ENCODE measurements at places on chromosomes 2 and 18.

GRCh38 chr2:58853420-58853819 lies 612.3 kb upstream of the FANCL start:
- DNase-seq = no peak

- no peak for DNase-seq
Observed at GRCh38 chr2:154698721-154699574, 453 bp downstream of the KCNJ3 start.

GRCh38 chr18:4454537-4455112 lies 482 bp downstream of the DLGAP1 start:
- DNase-seq = no peak

GRCh38 chr2:215423928-215424540 lies 11.8 kb downstream of the FN1 start:
- DNase-seq = no peak

- no peak for DNase-seq
Observed at GRCh38 chr2:102848366-102848839, 86.6 kb downstream of the TMEM182 start.

GRCh38 chr2:85994897-85995647 lies 106.3 kb upstream of the ST3GAL5 start:
- DNase-seq = no peak

DNA sequence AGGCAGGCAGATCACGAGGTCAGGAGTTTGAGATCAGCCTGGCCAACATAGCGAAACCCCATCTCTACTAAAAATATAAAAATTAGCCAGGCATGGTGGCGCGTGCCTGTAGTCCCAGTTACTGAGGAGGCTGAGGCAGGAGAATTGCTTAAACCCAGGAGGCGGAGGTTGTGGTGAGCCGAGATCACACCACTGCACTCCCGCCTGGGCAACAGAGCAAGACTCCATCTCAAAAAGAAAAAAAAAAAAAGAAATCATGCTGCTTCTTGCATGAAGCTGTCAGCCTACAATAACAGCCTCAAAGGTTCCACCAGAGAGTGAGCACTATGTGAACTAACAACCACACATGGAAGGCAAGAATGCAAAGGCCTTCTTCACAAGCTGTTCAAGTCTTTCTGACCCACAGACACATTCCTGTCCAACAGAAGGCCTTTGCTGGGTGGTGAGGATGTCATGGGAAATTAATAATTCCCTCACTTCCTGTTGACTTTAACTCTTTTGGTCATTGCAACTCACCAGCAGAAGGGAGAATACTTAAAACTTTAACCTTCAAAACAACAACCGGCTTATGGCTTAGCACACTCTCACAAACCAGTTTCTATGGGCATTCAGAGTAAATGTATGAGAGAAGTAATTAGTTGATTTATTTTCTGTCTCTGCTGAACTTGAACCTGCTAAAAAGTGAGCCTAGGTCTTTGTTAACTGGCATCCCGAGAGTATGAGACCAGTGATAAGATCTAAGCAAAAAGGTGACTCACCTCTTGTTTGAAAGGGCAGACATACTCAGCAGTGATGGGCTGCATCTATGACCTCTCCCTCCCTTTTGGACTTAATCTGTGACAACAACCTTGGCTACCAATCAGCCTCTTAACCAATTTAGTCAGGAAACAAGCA lies 11.8 kb downstream of the PLEKHM3 start:
- DNase-seq = no peak

DNA sequence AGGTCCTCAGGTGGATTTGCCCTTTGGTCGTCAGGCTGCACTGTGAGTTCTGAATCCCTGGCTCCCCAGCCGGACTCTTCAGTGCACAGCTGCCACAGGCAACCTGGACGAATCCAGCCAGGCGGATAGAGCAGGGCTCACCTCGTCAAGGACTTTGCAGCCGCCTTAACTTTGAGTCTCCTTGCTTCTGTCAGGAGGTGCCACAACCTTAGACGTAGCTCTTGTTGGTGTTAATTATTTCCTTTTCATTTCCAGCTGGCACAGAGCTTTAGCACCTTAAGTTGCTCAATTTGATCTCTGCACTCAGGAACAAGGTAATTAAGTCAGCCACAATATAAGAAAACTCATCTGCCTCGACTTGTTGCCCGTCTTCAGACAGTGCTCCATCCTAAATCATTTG lies 17.7 kb downstream of the SMIM21 start:
- DNase-seq = no peak

DNA sequence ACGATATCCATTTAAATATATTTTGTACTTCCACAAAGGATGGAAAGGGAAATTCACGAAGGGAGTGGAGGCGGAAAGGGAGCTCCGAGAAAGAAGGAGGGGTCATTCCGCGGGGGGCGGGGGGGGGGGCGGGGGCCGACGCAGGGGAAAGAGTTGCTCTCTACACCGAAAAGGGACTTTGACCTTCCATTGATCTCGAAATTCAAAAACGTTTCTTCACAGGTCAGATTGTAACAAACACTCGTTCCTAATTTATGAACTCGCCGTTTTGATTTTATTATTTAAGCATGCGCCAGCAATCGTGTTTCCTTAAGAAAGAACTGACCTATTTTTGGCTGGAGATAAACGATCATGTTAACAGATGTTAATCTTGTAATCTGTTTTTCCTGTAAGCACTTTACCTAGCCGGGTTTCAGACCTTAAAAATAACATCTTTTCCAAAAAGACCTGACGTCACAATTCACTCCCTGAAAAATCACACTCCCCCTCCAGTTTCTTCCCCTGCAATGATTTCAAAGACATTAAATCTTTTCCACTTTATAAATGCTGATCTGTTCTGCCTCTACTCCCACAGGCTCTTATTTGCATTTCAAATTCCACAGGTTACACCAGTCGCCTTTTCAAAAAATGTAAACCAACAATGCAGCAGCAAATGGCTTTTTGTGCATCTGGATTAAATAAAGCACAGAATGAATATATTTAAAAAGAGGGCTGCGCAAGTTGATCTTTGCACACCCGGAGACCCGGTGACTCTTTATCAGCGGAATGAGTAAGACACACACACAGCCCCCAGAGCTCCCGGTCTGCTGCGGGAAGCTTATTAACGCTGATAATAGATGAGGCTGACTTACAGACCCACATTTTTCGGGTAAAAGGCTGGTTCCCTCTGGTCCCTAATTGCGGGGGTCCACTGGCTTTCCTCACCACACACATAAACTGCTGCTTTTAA lies 1.6 kb downstream of the ZNF516 start:
- DNase-seq = no peak

GRCh38 chr2:141940709-141941108 lies 190.1 kb downstream of the LRP1B start:
- no peak for DNase-seq

DNA sequence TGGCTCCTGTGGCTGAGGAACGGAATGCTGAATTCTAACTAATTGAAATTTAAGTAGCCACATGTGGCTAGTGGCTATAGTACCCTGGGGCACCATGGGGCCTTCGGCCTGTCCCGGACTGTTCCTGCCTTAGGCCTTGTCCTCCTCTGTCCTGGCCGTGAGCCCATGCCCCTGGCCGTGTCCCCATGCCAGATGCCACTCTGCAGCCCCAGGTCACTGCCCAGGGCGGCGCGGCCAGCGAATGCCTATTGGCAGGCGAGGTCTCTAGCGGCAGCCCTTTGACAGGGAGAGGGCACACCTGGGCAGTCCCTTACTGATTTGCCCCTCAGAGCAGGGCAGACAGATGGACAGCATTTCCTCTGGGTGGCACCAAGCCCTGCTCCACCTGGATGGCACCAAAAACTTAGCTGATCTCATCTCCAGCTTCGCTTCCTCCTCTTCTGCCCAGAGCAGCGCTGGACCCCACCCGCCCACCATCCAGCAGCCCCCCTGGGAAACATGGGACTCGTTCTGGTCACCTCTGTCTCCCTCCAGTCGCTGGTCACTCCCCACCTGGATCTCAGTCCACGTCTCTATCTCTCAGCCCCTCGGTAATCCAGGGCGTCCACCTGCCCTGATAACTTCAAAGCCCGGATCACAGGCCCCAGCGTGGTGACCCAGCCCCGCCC lies 1.1 kb upstream of the DGKD start:
- DNase-seq = no peak

GRCh38 chr2:104853534-104854497 lies at the start of gene POU3F3:
POU3F3 (plus strand) TSS chr2:104854115; CDS start chr2:104855511, 1,396 bp downstream.
- DNase-seq = no peak

- no peak for DNase-seq
Observed at GRCh38 chr18:26546875-26547645, 1.3 kb downstream of the KCTD1 start.

DNA sequence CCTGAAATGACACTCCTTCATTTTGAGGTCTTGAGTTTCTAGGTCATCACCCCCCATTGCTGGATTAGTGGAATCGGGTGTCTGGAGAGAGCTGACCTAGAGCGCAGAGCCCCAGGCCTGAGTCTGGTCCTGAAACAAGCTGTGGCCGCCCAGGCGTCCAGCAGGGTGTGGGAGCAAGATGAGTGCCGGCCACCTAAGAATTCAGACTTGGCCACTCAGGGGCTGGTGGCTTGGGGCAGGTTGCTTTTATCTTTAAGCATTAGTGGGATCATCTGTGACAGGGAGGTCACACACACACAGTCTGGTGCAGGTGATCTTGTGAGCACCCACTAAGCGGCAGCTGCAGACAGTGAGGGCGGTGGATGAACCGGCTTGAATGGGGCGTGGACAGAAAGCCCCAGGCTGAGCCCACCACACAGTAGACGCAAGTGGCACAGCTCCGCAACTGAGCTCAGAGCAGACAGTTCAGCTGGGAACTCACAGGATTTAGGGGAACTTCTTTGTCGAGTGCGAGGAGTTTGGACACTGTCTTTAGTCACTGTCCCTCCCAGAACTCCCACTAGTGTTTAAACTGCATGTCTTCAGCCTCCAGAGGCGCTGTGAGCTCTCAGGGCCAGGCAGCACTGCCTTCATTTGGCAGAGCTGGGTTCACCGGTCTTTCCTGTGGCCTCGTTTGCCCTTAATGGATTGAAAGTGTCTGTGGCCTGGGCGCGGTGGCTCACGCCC lies 21.5 kb downstream of the ITGB1BP1 start:
- DNase-seq = no peak

GRCh38 chr2:232628466-232629128 lies 4.8 kb upstream of the EFHD1 start:
- no peak for DNase-seq

DNA sequence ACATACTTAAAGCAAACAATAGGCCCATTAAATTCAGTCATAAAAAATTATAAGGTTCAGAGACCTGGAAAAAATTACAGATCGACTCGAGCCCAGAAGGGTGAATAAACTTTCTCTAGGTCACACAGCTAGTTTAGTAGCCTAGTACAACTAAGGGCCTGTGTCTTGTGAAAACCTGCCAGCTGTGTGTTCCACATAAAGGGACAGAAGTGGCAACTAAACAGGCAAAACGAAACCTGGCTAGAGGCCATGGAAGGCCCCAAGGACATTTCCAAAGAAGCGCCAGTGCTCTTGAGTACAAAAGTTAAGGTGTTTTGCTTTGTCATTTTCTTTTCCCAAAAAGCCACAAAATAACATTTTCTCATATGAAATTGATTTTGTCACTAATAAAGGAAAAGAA lies 164.9 kb downstream of the L3MBTL4 start:
- DNase-seq = no peak

- no peak for DNase-seq
Observed at GRCh38 chr2:45960057-45960863, 308.8 kb downstream of the PRKCE start.

DNA sequence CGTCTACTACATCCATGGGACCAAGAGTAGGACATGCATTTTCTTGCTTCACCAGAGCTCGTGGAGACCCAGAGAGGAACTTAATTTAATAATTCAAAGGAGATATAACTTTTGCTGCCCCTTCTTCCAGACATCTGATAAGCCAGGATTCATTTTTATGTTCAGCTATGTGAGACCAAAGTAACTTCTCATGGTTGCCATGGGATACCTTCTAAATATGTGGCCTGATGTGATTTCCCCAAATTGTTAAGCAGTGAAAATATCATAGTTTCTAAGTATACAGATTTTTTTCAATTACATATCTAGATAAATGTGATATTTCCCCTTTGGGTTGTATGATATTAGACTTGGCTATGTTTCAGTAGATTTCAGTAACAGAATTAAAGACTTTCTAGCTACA lies 185.5 kb upstream of the FN1 start:
- DNase-seq = no peak

DNA sequence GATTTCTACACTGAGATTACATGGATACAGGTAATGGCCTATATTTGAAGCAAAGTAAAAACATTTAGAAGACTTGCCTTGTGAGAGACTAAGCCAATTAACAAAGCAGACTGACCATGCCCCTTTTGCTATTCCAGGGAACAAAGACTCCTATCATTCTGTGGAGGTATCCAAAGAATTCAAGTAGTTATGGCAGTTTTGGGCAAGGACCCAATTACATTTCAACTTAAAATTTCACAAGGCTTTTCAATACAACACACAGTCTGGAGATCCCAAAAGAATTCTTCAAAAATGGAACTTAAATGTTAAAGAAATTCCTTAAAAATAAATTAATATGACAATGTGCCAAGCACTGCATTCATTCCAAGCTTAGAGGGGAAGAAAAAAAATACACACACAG lies 109.2 kb upstream of the CHRNA1 start:
- DNase-seq = no peak

- DNase-seq = no peak
Observed at GRCh38 chr18:12532661-12533060, 124.9 kb downstream of the PRELID3A start.

GRCh38 chr18:72206814-72207213 lies 337.3 kb downstream of the CBLN2 start:
- DNase-seq = no peak

GRCh38 chr2:85790032-85790431 lies 36.2 kb downstream of the ATOH8 start:
- no peak for DNase-seq

GRCh38 chr2:84865181-84865783 lies 15.6 kb downstream of the TRABD2A start:
- DNase-seq = peak; percentile 62

DNA sequence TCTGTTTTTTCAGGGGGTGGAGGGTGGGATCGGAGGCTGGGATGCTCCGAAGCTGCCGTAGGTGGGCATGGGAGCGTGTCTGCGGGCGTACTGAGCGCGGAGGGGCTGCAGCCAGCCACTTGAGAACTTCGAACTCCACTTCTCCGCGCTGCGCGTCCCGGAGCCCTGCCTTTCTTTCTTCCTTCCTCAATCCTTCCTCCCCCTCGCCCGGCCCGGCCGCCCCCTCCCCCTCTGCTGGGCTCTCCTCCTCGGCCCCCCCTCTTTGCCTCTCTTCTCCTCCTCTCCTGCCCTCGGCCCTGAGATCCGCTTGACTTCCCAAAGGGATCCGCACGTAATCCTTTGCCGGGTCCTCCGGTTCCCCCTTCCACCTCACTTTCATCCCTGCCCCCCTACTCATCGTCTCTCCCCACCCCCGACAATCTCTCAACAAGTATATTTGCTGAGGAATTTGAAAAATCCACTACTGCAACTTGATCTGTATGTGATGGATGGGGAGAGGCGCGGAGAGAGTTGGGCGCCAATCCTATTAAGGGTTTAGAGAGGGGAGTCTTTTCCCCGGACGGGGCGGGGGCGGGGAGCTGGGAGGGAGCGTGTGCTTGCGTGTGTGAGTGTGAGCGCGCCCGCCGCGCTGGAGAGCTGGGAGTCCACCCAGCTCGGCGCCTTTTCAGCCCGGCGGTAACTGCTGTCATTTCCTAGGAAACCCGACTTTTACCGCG lies 1.1 kb downstream of the GLI2 start:
- no peak for DNase-seq

- peak; percentile 61 for DNase-seq
Observed at GRCh38 chr2:200471324-200471848, 38.5 kb downstream of the KCTD18 start.

Measured in T-helper 1 cell (primary cell).